ENCODE measurements at places on chromosomes 11 and 22. TPM values are rescaled to one million over a fixed set of nuclear protein-coding genes. Genes with fewer than 3 reads are reported as not detected.

DNA sequence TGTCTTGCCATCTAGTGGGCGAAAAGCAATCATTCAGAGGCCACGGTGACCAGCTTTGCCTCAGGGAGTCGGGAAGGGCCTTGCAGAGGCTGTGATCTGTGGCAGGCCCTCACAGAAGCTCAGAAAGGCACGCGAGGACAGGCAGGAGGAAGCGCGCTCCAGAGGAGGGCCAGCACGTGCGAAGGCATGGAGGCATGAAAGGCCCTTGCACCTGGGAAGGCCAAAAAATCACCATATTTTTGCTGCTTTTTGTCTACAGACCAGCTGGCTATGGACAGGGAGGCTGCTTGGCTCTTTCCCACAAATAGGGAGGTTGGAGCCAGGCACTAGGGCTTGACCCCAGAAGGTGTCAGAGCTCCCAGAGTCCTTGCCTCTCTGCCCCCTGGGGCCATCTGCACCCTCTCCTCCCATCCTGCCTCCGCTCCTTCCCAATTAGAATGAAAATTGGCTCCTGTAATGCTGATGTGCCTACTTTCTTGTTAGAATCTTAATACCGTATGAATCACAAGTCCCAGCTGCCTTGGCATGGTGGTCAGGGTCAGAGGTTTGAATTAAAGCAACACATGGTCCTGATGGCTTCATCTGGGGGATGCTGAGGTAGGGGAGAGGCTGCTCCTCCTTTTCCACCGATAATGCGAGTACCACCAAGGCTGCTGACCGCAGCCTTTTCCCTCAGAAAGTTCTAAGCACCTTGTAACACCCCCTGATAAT lies 69.1 kb downstream of the FEZ1 start:
- no peak for DNase-seq

GRCh38 chr11:123577081-123577598 lies 77.3 kb downstream of the SCN3B start:
- DNase-seq = peak; percentile 85

GRCh38 chr11:78030429-78031325 lies 7.6 kb upstream of the KCTD14 start:
- no peak for DNase-seq

The ST14 gene
- 0.30 TPM for total RNA-seq

- DNase-seq = no peak
Measured at GRCh38 chr11:134510233-134511040, 98.4 kb upstream of the B3GAT1 start.

The APOL4 gene
- not detected for total RNA-seq

Measured in neural crest cell (in vitro differentiated cells).